ENCODE measurements at places on chromosomes 16 and 17. TPM values are rescaled to one million over a fixed set of nuclear protein-coding genes. Genes with fewer than 3 reads are reported as not detected.

GRCh38 chr16:889586-889985, 81.2 kb downstream of the LMF1 start:
- no peak for DNase-seq

DNA sequence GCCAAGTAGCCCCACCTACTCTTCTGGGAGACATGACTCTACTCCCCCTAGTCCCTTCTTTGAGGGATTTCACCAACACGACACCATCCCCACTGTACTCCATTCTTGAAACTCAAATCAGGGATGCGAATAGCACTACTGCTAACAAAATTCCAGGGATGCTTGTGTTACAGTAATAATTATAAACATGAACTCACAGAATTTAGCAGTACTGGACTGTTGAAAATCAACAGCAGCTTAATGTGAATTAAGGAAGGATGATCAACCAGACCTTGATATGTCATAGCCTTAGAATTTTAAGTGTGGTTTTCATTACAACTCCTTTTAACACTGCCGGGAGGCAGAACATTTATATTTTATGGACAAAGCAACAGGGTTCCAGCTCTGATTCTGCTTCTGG, 37.9 kb downstream of the AMFR start:
- no peak for DNase-seq

DNA sequence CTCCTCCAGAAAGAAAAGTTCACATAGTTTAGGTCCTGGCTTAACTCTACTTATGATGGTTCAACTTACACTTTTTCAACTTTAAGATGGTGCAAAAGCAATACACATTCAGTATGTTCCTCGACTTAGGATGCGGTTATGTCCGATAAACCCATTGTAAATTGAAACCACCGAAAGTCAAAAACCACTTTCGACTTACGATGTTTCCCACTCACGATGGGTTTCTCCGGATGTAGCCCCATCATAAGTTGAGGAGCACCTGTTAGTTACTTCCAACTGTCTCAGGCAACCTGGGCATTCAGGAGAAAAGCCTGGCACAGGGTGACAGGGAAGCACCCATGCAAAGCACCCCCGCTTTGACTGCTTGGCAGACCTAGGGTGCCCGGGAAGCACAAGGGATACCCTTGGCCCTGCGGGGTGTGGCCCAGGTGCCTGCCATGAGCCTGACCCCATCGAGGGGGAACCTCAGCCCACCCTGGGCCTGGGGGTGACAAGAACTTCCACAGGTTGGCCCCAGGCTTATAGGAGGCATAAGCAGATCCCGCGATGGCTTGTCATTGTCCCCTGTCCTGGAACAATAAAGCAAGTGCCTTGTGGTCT, 14.0 kb downstream of the UNC119 start:
- DNase-seq, result no peak

DNA sequence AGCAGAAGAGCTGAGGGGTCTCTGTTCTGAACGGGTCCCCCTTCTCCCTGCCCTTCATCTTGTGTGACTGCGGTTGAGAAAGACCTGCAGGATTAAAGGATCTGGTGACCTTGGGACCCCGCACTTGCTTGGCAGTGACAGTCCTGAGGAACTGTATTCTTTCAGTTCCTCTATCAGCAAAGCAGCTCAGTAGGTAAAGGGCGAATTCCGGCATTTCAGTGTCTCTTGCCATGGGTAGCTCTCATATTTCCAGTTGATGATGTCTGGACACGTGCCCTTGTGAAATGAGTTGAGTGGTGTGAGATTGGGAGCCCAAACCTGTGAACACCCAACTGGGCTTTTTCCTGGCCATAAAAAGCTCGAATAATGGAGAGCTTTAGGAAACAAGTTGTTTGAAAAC, 135.7 kb downstream of the PRKCA start:
- no peak for DNase-seq

GRCh38 chr17:30405161-30405560, 26.4 kb downstream of the CPD start:
- no peak for DNase-seq

DNA sequence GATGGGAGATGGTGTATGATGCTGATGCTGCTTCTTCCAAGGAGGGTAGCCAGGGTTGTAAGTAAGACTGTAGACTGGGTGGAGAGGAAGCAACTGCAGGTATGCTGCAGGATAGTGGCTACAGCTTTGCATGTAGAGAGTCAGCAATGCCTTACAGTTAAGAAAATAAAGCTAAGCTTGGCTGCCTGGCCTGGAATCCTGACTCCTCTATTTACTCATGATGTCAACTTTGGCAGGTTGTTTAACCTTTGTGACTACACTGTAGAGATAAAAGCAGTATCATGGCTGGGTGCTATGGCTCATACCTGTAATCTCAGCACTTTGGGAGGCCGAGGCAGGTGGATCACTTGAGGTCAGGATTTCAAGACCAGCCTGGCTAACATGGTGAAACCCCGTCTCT, 301.6 kb upstream of the RBFOX1 start:
- DNase-seq, result no peak

- DNase-seq, result no peak
These were observed 21.4 kb downstream of the THUMPD1 start for GRCh38 chr16:20720251-20720650.

GRCh38 chr16:87363771-87364455, 19.7 kb downstream of the FBXO31 start:
- DNase-seq, result no peak

DNA sequence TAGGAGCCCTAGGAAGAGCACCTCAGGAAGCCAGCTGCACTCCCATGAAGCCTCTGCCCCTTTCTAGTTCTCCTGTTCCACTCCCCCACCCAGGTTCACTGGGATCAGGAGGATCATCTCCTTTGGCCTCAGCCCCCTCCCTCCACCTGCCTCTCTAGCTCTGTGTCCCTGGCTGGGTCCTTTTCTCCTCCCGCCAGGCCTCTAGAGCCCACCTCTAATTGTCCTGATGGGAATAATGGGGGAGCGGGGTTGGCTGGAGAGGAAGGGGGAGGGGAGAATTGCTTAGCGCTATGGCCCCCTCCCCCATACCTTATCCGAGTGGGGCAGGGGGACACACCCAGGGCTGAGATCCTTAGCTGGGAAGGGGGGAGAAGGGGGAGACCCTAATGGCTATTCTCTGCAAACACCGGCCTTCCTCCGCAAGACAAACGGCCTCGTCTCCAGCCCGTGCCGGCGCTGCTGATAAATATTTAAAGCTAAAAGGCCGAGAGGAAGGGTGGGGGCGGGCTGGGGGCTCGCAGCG, 997 bp downstream of the HOXB7 start:
- no peak for DNase-seq

GRCh38 chr17:2396192-2396567, 4.7 kb downstream of the MNT start:
- no peak for DNase-seq

DNA sequence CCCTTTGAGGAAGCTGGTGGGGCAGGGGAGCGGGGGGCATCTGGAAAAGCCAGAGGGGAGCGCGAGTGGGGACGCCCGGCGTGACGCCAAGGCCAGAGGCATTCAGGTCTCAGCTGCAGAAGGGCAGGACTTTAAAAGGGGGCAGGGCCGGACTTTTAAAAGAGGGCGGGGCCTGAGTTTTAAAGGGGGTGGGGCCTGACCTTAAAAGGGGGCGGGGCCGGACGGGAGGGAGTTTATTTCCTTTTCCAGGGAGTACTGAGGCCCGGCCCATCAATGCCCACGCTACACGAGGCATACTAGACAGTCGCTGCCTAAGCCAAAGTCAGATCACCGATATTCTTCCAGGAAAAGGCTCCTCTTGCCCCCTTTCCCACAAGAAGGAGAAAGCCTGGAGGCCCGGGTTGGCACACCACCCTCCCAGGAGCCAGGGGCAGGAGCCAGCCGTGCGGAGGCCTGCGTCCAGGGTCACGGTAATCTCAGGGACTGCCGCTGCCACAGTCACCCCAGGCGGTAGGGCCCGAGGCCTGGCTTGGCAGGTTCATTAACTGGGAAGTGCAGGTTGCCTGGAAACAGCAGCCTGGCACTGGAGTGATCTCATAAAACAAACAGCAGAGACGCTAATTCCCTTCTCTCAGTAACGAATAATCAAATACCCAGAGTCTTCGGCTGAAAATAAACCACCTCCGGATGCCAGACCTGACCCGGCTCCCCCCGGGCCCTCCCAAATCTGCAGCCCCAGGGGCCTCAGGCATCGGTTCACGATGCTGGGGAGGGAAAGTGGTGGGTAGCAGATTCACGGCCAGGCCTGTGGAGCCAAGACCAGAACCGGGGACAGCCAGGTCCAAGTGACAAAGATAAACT, 90.7 kb downstream of the TIMM22 start:
- DNase-seq, result no peak

GRCh38 chr17:74054249-74054648, 149.2 kb upstream of the RPL38 start:
- DNase-seq, result no peak

DNA sequence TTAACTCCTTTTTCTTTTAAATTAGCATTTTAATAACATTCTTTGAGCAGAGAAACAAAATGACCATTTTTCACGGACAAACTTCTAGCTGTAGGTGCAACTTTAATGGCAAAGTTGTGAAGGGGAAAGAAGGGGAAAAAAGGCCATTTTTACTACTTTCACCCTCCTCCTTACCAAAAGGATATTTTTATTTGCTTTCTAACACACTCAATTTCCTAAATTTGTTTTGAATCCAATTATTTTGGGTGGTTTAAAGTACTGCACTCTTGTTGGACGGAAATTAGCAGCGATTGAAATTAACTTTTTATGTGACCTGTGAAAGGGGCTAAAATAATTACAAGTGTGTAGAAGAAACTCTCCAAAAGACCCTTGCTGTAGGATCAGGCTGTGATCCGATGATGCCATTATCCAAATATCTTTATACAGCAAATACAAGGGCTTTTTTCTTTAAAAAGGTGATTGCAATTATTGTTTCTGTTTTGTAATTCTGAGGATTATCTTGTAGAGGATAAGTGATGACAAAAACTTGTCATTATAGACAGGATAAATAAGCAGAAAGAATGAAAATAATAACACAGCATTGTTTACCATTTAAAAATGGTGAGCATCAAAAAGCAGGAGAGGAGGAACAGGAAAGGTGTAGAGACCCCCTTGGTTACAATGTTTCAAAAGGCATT, 42.4 kb downstream of the SNX11 start:
- DNase-seq, result no peak

GRCh38 chr16:54589326-54589725, 302.7 kb upstream of the IRX3 start:
- DNase-seq, result no peak

DNA sequence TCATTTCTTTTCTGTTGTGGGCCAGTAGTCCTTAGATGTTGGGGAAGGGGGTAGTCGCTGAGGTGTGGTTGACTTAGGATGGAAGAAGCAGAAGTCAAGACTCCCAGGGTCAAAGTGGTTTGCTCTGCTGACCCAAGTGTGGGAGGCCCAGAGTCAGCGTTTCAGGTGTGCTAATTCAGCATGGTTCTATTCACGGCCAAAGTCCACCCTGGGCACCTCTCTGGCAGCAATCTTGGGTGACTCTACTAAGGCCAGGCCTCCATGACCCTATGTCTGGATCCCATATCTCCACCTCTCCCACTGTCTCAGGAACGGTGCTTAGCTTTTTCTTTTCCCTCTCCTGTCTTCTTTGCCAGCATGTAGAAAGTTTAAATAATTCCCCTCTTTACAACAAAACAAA, 32.9 kb downstream of the MAPT start:
- DNase-seq, result no peak

GRCh38 chr16:85730186-85730465, 20.8 kb downstream of the C16orf74 start:
- DNase-seq, result no peak

- DNase-seq, result no peak
These were observed 27.2 kb downstream of the SREBF1 start for GRCh38 chr17:17809531-17810083.

GRCh38 chr16:81565321-81566028, 120.9 kb downstream of the CMIP start:
- no peak for DNase-seq

DNA sequence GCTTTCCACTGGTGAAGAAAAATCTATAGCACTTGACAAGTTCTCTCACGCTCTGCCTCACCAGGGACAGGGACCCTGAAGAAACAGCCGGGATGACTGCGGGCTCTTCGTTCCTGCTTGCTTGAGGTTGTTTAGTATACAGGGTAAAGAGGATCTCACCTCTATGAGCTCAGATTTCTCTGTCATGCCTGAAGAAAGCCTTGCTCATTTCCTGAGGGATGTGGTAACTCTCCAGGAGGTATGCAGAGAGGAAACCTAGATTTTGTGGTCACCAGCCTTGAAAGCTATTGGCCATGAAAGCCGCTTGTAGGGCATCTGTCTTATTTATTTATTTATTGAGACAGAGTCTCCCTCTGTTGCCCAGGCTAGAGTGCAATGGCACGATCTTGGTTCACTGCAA, 23.2 kb downstream of the USP43 start:
- DNase-seq, result no peak

GRCh38 chr17:1179112-1179817, 516 bp downstream of the ABR start:
- DNase-seq, result no peak

- DNase-seq, result no peak
These were observed 2.2 kb upstream of the GSDMA start for GRCh38 chr17:39960524-39961041.

- no peak for DNase-seq
These were observed 23.2 kb upstream of the SSTR5 start for GRCh38 chr16:1049113-1049975.

GRCh38 chr17:43430936-43431713, 32.3 kb downstream of the ARL4D start:
- DNase-seq, result no peak

DNA sequence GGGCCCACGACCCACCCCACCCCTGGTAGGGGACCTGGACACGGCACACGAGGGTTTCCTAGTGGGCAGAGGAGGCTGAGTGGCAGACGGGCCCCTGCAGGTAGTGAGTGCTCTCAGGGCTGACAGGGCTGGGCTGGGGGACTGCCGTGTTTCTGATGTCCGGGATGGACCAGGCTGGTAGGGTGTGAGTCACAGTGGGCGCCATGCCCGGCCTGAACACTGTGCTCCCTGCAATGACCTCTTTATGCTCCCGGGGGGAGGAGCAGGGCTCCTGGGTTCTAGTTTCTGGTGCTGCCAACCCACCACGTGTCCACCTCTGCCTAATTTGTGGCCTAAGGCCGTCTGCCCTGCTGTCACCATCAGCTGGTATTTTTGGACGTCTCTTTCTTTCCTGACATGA, 26.3 kb downstream of the ARHGAP23 start:
- DNase-seq, result no peak

Gene CCL1
- not detected for polyA plus RNA-seq

Gene GAST
- not detected for polyA plus RNA-seq

Gene KCNJ18
- polyA plus RNA-seq, result not detected

Gene TBX6
- 2.0 TPM for polyA plus RNA-seq

Gene OSBPL7
- polyA plus RNA-seq, result 11.7 TPM

Gene RAD51C
- polyA plus RNA-seq, result 47.9 TPM

Gene OR3A3
- polyA plus RNA-seq, result 0.06 TPM

Gene CDH3
- 59.5 TPM for polyA plus RNA-seq

Gene ZMYND15
- 0.95 TPM for polyA plus RNA-seq

Gene TP53TG3F
- not detected for polyA plus RNA-seq

Gene SLC7A5
- polyA plus RNA-seq, result 4.4 TPM

Data from right renal pelvis (tissue), 4 donors.